CD4-positive, alpha-beta T cell treated with Interleukin-6 at 100 ng/mL for 8 hours (primary cell): ENCODE measurements at places on chromosomes 1 and 21.

- DNase-seq: no peak
Measured at GRCh38 chr1:14737561-14738094, 139.1 kb downstream of the KAZN start.

DNA sequence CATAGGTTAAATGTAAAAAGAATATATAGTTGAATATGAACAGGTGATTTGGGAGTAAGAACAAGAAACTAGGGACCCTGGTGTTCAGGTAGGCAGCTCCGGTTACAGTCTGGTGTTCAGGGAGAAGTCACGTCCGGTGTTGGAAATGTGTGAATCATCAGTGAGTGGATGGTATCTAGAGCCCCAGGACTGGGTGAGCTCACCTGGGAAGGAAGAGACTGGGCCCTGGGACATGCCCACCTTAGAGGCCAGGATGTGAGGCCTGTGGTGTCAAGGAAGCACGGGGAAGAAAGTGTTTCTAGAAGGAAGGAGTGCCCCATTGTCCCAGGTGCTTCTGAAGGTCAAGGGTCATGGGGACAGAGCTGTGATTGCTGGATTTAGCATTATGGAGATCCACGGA is 1.5 kb upstream of the GJB3 start:
- no peak for DNase-seq

DNA sequence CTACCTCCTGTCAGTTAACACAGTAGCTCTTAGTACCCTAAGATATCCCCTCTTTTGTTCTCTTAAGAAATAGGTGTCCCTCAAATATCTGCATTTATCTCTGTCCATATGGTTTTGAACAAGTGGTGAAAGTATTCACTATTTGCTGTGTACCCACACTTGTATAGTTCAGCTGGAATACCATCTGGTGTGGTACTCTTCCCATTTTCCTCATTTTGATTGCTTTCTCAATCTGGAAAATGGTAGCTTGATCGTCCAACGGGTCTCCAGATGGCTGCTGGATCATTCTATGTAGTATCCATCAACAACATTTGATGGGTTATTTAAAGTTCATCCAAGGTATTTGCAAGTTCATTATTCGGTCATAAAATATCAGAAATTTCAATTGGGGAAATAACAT is 100.3 kb upstream of the DPYD start:
- no peak for DNase-seq

GRCh38 chr1:159715855-159716254 is 1.5 kb upstream of the CRP start:
- no peak for DNase-seq

DNA sequence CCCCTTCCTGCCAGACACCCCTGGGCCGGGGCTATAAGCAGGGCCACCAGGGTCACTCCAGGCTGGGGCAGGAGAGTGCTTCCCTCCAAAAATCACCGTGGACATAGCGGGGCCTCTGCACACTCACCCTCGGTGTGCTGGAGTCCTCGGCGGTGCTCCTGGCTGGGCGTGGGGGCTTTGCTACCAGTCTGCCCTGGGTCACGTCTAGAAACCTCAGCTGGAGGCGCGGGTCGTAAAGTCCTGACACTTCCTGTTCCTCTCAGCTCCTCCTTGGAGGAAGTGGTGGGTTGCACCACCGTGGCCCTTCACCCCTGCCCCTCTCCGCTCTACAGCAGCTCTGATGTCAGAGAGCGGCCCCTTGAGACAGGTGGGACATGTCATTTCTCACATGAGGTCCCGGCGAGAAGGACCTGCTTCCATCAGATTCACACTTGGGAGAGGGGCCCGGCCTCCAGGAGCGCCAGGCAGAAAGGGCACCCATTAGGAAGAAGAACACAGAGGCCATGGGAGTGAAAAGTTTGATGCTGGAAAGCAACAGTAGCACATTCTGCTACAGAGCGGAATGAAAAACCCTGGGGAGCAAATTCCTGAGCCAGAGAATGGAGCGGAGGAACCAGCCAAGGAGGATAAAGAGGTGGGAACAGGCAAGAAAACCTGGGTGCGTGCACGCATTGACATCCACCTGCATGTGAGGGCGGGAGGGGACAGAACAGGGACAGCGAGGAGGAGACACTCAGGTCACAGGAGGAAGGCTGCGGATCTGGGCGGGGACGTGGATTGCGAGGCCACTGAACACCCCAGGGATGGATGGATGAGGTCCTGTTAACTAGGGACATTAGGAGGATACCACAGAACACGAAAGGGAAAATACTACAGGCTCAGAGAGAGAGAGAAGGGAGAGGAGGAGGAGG is at the start of gene ITGB2:
TSS of gene ITGB2 (minus strand) at position 206 of the 911 bp plus-strand sequence. CDS start 10,117 bp downstream, outside the sequence.
- peak; percentile 66 for DNase-seq

GRCh38 chr1:205590777-205591513 is 40.9 kb downstream of the ELK4 start:
- no peak for DNase-seq

GRCh38 chr1:201750934-201751333 is 78.0 kb upstream of the IPO9 start:
- no peak for DNase-seq

DNA sequence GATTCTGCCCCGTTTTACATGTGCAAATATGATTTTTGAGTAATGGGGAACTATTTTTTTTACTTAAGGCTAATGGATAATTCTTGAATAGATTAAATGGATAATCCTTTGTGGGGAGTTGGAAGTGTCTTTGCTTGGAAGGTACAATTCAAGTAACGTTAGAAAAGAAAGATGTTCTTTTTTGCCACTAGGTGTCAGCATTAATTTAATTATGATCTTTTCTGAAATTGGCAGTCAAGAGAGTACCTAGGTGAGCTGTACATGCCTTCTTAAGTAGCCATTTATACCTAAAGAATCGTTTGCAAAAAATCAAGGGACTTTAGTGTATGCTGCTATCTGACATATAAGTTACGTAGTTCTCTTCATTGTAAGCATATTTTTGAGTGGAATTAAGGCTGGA is 2.2 kb downstream of the FBXO28 start:
- DNase-seq: peak; percentile 46

GRCh38 chr1:225508538-225509375 is 80.9 kb upstream of the LBR start:
- DNase-seq: no peak

DNA sequence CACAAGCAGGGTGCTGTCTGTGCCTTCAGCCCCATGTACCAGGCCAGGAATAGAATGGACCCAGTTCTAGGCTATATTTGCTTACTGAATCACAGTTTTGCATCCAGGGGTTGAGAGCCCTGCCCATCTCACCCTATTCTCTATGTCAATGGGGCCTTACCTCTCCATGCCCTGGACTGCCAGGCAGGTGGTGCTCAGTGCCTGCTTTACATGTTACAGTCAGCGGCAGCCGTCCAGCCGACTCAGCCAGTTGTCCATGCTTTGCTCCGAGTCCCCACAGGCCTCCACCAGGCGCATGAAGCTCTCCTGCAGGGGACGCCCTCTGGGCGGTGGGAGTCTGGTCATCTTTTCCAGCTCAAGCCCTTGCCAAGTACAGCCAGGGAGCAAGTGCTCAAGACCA is 12.2 kb upstream of the FAM167B start:
- no peak for DNase-seq

DNA sequence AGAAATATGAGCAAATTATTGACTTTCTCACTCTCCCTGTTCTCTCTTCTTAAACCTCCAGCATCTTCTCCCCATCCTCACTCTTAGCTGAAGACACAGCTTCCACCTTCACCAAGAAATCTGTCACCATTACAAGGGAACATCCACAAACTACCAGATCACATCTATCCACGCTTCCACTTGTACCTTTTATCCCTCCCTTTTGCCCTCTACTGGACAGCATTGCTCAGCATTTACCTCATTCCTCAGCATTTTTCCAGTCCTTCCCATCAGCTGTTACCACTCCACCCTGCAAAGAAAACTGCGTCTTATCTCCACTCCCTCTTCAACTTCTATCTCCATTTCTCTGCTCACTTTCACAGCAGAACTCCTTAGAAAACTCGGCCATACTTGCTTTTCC is 42.6 kb downstream of the KCNJ6 start:
- DNase-seq: no peak

DNA sequence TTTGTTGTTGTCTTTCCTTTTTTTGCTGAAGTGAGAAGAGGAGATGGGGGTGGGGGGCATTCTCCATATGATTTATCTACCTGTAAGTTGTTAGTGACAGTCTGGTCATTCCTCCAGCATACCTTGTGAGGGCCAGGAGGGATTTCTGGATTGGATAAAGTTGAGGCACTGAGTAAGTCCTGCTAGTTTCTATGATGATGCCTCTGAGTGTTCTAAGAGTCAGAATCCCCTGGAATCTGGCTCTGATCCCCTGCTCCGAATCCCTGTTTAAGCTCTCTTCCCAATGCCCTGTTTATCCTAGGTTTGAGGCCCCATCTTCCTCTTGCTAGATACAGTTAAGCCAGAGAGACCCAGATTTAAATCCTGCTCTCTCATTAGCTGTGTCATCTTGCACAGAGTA is 83.2 kb upstream of the HOOK1 start:
- no peak for DNase-seq

GRCh38 chr1:34057347-34058130 is 107.5 kb downstream of the CSMD2 start:
- no peak for DNase-seq

DNA sequence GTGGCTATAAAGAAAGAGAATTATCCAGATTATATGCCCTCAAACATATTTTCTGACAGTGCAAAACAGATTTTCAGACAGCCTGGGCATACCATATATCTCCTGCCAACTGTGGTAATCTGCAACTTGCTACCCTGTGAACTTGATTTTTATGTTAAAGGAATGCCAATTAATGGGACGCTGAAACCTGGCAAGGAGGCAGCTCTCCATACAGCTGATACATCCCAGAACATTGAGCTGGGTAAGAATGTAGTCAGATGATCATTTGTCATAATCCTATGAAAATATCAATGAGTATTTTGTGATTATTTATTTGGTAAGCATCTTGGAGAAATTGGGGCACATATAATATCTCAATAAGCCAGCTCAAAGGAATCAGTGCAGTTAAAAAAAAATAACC is 124.2 kb downstream of the VPS13D start:
- no peak for DNase-seq

- DNase-seq: no peak
Measured at GRCh38 chr1:201409440-201409839, 10.3 kb upstream of the LAD1 start.

DNA sequence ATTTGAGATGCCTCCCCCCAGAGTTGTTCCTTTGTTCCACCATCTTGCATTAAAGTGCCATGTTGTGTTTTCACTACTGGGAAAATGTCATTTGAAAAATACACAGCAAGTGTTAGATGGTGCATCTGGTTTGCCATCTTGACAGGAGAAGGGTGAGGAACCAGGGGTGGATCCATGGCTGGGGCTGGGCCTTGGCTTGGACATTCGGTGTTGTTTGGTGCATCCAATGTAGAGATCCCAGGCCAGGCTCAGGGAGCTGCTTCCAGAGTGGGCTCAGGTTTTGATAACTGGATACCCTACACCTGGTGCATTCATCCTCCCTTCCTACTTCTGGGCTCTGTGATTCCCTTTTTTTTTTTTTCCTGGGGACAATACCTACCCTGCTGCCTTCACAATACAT is 103.5 kb downstream of the UCK2 start:
- no peak for DNase-seq

- DNase-seq: no peak
Measured at GRCh38 chr1:12178511-12178910, 11.7 kb downstream of the TNFRSF1B start.

GRCh38 chr1:23184212-23184934 is 15.7 kb upstream of the LUZP1 start:
- DNase-seq: peak; percentile 45

DNA sequence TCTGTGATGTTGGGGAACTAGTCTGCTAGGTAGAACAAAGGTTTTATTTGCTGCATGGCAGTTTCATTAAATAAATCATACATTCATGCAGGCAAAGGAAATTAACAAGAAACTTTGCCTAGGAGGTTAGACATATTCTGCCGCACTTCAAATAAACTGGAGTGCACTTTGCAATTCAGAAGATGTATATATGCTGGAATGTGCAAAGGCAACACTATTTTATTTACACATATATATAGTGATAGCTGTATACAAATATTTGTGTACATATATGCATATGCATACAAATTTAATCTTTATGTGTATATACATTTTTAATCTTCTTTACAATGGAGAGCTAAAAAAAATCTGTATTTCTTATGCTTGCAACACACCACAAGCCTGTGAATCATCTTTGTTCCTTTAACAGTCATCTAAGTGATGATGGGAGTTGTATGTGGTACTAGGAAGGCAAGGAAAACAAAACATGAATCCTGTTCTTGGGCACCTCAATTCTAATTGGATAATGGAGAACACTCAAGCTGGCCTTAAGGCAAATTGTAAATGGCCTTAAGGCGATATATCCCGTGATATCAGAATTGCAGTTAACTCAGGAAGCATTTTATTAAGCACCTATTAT is 605.8 kb upstream of the CAMK1G start:
- no peak for DNase-seq

GRCh38 chr1:20484519-20485462 is 1.2 kb downstream of the CAMK2N1 start:
- DNase-seq: no peak

- no peak for DNase-seq
Measured at GRCh38 chr1:93349231-93350135, 3.8 kb downstream of the DR1 start.

- no peak for DNase-seq
Measured at GRCh38 chr1:61682891-61683290, 42.0 kb downstream of the TM2D1 start.

DNA sequence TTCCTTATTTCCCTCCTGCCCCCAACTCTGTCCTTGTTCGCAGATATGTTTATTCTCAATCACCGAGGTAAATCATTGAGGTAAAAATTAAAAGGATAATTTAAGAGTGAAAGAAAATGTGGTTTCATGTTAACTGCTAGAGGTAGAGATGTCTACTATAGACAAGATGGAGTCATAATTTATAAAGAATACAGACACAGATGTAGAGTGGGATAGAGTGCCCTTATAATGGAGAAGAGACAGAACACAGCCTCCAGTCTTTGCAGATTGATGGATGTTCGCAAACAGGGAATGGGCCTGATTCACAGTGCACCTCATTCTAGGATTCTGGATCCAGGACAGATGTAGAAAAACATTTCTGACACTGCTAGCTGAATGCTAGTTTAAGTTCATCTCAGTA is 139.1 kb upstream of the SERTAD4 start:
- DNase-seq: no peak

GRCh38 chr1:199913318-199913717 is 114.2 kb upstream of the NR5A2 start:
- no peak for DNase-seq

DNA sequence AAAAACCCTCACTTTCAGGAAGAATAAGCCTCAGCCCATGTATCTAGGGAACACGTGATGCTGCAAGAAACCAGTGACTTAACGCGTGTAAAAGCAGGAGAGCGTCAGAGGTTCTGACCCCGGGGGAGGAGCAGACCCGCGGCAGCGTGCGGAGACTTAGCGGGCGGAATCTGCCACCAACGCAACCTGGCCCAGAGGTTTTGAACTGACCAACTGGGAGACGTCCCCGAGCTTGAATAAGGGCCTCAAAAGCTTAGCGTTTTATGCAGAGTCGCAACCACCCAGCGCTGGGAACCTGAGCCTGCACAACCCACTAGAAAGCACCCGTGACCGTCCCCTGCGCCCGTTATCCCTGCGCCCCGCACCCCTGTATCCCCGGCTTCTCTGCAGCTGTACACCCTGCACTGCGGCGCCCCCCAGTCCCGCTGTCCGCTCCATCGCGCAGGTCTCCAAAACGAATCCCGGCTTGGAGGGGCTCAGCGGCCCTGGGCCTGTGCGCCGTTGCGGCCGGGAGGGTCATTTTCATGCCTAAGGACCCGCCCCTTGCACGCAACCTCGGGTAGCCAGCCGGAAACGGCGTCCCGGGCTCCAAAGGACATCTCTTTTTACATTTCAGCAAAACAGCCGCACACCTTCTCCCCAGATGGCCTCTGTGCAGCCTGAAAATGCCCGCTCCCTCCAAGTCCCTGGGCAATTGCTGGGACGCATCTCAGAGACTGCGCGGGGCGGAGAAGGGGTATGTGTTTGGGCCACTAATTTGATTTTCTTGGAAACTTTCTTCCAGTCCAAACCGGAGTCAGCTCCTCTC is 29.4 kb upstream of the TRIM17 start:
- no peak for DNase-seq
